ENCODE measurements at places on chromosomes 11 and 22.

- DNase-seq: peak; percentile 57
Measured at GRCh38 chr11:96337541-96338431, 5.2 kb downstream of the MAML2 start.

DNA sequence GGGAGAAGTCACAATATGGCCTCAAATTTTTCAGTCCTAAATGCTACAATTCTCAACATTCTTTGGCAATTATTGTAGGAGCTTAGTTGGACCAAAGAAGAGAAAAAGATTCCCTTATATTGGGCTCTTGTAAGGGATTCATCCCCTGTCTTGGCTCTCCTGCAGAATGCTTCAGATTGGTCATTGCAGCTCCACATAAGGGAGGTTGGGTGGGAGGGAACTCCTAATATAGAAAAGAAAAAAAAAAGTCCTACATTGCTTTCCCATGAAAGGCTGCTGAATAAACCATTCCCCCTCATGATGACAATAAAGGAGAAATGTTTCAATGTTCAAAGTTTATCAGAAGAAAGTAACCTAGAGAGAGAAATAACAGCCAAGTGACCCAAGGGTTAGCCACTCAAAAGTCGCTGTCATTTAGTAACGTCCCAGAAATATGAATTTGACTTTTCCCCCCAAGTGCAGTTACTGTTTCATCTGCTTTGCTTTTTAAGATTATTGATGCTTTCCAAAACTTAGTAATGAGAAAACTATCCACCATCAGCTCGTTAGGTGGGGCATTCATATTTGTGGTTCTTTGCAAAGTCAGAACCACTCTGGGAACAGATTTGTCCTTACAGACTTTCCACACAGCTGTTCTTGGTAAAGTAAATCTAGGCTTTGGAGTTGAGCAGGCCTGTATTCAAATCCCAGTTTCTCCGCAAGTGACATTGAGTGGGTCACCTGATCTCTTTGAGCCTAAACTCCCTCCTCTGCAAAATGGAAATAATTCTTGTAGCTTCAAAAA is 5.0 kb upstream of the SLC1A2 start:
- DNase-seq: no peak

DNA sequence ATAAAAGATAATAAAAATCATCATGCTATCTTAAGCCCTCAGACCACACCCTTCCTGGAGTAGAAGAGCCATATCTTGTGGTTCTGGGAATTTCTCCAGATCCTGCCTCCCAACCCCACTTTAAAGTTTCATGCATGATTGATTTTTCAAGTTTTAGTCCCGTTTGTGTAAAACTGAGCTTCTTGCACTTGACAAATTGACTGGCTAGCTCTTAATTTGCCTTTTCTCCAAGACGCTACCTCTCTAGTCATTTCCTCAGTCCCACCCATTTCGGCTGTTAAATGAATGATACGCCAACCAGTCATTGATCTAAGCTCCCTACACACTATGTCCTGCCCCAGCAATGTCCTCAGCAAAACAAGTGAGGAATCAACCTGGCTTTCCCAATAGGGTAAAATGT is 71.8 kb upstream of the TEAD1 start:
- no peak for DNase-seq

- DNase-seq: no peak
Measured at GRCh38 chr22:50475652-50476002, 792 bp upstream of the SBF1 start.

DNA sequence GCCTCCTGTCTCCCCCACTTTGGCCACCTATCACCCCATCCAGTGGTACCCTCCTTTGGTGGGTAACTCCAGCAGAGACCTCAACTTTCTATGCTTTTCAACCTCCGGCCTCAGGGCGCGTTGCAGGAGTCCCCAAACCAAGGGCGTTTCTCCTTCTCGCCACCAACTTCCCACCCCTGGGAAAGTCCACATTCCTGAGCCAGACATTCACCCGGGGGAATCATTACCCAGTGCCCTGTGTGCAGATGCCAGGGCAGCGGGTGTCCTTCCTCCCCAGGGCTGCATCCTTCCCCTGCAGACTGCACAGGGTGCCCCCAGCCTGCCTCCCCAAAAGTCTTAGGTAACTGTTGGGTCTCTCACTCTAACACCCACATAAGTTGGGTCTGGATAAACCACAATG is 26.4 kb downstream of the MYEOV start:
- DNase-seq: no peak

DNA sequence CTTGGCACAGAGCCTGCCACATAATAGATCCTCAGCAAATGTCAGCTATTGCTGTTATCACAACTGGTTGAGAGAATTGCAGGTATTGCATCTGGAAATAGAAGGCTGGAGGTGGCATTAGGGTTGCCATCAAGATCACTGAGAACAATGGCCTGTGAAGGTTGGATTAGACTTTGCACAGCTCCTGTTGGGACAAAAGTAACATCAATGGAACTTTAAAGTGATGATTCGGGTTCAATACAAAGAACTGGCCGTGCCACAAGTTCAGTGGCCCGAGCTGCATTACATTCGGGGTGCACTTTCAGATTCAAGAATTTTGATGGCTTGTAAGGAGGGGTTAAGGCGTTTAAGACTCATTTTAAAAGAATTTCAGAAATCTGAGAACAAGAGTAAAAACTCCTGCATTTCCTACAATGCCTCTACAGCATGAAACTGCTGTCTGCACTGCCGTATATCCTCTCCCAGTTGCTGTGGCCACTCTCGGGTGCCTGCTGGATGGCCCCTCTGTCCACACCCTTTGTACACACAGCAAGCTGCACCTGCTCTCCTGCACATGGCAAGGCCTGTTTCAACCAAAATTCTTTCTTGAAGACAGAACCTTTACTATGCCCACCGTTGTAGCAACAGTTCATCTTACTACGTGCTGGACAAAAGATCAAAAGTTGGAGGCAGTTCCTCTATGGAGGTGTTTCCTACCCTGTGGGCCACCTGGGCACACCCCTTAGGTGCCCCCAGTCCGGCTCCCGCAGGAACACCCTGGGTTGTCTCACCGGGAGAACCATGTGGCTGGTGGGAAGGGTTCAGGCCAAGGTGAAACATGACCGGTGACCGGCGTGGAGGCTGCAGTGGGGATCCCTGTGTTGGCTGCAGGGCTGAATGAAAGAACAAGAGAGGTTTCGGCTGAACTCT is 17.5 kb upstream of the SHANK2 start:
- DNase-seq: no peak

DNA sequence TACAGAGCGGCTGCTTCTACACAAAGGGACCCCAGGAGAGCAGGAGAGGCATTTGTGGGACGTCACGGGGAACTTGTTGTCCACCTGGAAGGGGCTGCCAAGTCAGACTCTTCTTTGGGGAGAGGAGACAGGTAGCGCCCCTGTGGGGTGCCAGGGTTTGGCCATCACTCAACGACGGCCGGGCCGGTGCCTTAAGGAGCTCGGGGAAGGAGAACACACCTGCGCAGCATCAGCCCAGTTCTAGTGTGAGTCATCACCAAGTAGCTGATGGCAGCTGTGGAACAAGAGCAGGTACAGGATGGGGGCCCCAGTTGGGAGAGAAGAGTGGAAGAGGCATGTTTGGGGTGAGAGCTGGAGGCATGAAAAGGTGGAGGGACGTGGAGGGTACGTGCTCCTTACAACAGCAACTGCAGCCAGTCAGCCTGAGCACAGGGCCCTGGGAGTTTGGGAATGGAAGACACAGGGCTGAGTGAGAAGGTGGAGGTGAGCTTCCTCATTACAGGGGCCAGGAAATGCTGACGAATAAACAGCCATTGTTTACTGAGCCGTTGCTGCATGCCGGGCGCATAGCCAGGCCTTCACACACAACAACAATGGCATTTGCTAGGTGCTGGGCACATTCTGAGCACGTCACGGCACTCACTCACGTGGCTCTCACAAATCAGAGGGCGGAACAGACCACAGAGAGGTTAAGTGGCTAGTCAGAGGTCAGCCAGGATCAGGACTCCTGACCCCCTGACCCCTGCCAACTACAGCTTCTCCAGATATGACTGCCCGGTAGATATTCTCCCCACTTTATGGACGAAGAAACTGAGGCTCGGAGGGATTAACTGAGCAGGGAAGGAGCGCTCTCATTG is 29.1 kb upstream of the TP53I11 start:
- DNase-seq: no peak

DNA sequence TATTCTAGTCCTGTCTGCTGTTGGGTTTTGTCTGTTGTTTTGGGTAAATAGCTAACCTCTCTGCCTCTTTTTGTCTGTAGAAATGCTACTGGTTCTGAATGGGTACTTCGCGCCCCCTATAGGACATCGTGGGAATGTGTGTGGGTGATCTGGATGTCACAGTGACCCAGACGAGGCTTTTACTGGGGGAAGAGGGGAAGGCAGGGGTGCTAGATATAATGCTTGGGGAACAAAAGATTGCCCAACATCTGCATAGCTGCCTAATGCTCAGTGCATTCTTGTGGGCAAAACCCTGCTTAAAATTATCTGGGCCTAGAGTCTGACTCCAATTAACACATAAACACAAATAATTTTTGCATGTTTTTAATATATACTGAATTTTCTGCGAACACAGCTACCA is 57.7 kb downstream of the BMAL1 start:
- DNase-seq: peak; percentile 70

DNA sequence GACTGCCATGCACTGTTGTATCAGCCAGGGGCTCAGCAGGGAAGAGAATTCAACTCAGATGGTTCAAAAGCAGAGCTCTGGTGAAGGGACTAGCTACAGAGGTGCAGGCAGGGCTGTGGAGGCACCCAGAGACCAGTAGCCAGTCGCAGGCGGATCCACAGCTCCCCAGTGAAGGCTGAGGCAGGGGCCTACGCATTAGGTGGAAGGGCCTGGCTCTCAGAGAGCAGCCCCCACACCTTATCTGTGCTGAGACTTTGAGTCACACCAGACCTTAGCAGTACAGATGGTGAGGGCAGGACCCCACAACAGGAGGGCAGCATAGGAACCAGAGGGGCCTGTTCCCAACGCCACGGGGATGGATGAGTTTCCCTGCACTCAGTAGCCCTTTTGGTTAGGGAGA is 189.6 kb downstream of the DSCAML1 start:
- DNase-seq: no peak

DNA sequence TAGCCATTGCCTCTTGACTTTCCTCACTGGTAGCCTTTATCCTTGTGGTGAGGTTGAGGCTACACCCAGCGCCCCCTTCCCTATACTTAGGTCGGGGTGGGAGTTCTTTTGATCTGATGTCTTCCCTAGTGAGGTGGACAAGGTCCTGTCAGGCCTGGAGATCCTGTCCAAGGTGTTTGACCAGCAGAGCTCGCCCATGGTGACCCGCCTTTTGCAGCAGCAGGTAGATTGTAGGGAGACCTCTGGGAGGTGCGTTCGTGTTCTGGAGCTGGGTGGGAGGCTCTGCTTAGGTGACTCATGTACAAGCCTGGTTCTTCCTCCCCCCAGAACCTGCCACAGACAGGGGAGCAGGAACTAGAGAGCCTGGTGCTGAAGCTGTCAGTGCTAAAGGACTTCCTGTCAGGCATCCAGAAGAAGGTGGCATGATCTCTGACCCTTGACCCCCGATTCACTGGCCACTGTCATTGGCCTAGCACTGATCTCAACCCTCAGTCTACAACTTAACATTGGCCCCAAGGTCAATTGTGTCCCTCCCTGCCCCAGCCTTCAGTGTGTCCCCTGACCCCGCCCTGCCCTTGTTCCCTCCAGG is 4.9 kb downstream of the INPPL1 start:
- DNase-seq: no peak

DNA sequence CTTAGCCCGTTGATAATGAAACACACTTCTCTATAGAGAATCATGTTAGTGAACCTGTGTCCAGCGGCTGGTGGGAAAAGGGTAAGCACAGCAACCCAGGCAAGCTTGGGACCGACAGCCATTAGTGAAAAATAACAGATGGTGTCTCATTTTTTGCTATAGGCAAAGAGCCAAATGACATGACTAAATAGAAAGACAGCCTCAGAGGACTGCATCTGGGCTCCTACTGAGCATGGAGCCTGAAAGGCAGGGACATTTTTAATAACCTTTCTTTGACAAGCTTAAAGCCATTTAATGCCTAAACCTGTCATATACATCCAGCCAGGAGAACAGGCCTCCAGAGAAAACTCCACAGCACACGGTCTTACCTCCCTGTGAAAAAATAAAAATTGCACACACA is 67.0 kb downstream of the FANCF start:
- no peak for DNase-seq

GRCh38 chr22:46262449-46263215 is 511 bp downstream of the PKDREJ start:
- peak; percentile 74 for DNase-seq

DNA sequence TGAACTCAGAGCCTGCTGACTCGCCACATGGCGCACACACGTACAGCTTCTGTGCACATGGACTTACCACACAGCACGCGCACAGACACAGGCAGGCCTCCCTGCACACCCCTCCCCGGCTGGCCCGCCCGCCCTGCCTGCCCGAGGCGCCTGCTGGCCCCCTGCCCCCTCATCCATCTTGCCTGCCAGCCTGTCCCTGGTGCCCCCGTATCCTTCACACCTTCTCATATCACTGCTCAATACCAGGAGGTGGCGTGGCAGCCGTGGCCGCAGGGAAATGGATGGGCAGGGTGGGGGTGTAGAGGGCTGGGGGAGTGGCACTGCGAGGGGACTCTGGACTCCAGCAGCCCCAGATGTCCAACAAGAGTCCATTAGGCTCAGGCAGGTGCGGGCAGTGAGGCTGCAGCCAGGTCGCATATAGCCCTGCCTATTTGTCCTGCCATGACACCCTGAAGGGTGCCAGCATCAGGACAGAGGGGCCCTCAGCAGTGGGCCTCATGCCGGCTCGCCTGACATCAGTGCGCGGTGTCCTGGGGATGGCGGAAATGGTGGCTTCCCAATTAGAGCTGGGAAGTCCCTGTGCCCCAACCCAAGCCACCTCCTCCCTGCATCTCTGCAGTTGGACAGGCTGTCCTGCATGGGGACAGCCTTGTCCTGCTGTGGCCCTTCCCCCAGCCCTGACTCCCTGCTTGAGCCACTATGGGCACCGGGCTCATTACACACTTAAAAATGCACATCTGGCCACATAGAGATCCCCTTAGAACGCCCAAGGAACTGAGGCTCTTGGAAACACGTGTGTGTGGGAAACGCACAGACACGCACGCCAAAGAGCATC is 2.0 kb upstream of the TBX10 start:
- DNase-seq: no peak

GRCh38 chr22:46695346-46696228 is 42.5 kb downstream of the CERK start:
- DNase-seq: no peak

- no peak for DNase-seq
Measured at GRCh38 chr11:27246925-27247324, 116.1 kb downstream of the CCDC34 start.

DNA sequence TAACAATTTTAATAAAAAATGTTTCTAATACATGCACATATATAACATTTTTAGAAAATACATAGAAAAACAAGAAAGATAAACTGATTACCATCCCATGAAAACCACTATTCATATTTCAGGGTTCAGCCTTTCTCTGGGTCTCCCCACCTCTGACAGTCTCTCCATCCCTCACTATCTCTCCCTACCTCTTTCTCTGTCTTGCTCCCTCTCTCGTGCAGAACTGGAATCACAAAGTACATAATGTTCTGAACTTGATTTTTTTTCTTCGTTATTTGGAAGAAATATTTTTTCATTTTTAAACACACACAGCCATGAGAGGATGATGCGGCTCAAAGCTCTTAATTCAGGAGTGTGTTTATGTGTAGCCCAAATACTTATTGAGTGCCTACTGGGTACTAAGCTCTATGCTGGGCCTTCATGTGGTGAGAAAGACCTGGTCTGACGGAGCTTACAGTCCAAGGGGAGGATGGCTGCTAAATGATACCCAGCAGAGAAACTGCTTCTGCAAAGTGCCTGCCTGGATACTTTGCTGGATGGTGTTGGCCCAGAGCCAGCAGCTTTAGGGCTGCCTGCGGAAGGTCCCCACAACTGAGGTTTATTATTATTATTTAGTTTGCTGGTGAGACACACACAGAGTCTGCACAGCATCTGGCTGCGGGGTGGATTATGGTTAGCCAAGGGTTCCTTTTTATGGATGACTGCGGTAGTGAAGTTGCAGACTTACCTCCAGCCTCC is 42.6 kb downstream of the SC5D start:
- DNase-seq: no peak

Data from suppressor macrophage treated with lipopolysaccharide for 4 hours (primary cell).